ENCODE measurements at places on chromosomes 16 and 17.

GRCh38 chr16:3143598-3144320 is 8.9 kb downstream of the ZNF213 start:
- no peak for DNase-seq

- no peak for DNase-seq
Measured at GRCh38 chr16:28003923-28004322, 59.6 kb downstream of the GSG1L start.

DNA sequence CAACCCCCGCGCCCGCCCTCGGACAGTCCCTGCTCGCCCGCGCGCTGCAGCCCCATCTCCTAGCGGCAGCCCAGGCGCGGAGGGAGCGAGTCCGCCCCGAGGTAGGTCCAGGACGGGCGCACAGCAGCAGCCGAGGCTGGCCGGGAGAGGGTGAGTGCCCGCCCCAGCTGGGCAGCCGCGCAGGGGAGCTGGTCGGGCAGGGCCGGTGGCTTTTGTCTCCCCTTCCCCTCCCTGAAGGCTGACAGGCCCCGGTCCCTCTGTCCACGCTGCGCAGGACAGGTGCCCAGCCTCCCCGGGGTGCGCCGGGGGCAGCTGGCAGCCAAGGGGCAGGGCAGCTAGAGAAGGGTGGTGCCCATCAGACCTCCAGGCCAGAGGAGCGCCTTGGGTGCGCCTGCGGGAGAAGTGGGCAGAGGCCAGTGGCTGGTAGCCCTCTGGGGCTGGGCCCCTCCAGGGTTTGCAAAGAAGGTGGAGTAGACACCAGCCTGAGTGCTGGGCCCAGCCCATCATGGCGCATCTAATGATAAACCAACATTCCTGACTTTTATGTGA is 278 bp downstream of the ITGB4 start:
- no peak for DNase-seq

DNA sequence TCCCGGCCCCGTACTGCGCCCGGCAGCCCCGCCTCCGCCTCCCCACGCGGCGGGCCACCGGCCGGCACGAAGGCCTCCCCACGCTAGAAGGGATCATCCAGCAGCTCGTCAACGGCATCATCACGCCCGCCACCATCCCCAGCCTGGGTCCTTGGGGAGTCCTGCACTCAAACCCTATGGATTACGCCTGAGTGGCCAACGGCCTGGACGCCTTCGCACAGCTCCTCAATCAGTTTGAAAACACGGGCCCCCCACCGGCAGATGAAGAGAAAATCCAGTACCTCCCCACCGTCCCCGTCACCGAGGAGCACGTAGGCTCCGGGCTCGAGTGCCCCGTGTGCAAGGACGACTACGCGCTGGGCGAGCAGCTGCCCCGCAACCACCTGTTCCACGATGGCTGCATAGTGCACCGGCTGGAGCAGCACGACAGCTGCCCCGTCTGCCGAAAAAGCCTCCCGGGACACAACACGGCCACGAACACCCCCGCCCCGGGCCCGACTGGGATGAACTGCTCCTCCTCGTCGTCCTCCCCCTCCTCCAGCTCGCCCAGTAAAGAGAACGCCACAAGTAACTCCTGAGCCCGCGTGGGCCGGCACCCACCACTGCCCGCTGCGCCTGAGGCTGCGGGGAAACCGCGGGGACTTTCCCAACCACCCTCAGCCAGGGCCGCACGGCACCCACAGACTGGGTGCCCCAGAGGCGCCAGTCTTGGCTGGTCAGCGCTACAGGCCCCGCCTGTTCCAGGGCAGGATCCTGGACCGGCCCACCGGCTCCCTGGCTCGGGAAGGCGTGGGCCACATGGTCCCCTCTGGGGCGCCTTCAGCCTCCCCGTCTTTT is 39.0 kb upstream of the AKAP1 start:
- DNase-seq = no peak

GRCh38 chr17:75114552-75115314 is 5.0 kb downstream of the ARMC7 start:
- no peak for DNase-seq

DNA sequence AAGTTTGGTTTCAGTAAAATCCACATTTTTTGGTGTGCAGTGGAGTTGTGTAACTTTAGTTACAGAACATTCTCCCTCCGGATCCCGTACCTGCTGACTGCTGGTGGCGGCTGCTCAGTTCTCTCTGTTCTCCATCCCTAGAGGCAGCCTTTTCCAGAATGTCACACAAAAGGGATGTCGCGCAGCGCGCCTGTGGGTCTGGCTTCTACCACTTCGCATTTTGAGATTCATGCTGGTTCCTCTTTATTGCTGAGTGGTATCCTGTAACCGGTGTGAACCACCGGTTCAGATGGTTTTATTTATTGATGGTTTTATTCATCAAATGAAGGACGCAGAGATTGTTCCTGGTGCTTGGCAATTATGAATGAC is 981 bp upstream of the CEP131 start:
- DNase-seq = no peak

DNA sequence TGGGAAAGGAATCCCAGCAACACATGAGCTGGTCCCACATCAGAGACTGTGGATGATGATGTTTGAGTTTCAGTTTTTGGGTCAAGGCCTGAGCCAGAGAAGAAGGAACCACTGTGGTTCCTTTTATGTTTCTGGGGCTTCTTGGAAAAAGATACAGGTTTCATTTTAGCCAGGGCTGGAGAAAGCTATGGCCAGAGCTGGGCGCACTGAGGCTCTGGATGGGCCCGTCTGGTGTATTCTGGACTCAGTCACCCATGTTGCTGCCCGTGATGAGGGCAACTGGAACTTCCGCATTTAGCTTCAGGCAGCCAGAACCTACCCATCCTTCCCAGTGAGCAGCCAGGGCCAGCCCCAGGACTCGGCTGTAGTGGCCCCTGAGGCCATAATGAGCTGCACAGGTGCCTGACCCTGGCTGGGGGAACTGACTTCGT is 15.0 kb upstream of the PITPNA start:
- DNase-seq = no peak

DNA sequence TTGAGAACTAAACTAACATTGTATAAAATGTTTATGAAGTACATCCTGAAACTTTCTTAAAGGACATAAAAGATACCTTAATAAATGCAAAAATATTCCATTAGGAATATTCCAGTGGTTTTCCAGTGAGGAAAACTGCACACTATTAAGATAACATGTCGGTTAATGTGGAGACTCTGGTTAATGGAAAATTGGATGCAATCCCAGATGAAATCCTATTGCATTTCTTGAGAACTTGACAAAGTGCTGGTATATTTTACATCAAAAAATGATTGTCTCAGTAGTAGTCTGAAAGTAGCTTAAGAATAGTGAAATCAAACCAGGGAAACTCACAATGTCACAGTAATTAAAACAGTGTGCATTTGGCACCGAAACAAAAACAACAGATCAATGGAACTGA is 202.5 kb upstream of the MON1B start:
- DNase-seq = no peak

- DNase-seq = no peak
Measured at GRCh38 chr17:21194703-21195102, 19.3 kb downstream of the TMEM11 start.

- DNase-seq = no peak
Measured at GRCh38 chr17:7997186-7997585, 5.2 kb upstream of the GUCY2D start.

DNA sequence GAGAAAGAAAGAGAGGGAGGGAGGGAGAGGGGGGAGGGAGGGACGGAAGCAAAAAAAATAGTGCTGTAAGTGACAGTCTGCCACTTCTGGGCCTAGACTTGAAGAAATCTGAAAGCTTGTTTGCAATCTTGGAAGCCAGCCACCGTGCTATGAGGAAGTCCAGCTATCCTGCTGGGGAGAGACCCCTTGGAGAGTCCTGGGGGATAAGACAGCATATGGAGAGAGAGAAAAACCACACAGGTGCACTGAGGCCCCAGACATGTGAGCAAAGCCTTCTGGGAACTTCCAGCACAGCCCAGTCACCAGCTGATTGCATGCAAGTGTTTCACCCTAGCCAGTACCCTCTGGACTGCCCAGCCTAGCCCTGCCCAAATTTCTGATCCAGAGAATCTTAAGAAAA is 12.6 kb upstream of the ALOX12B start:
- no peak for DNase-seq

DNA sequence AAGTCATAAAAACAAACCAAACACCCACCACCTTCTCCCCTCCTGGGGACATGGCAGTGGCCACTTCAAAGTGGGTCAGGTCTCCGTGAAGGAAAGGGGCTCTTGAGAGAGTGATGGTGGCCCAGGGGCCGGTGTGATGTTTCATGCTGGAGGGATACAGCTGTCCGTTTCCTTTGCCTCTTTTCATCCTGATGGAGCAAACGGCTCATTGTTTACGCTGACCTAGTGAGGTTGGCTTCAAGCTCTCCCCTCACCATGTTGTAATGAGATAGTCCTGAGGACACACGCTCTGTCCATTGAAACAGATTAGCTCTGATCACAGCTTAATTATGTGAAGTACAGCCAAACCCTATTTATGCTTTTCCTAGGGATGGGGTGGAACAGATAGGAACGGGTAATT is 34.2 kb downstream of the CDH13 start:
- DNase-seq = no peak
